Posterior vena cava (tissue), 2 donors: ENCODE measurements at places on chromosomes 13 and 19. TPM values are rescaled to one million over a fixed set of nuclear protein-coding genes. Genes with fewer than 3 reads are reported as not detected.

Gene WDR62
- total RNA-seq = 0.37 TPM

GRCh38 chr13:105037110-105037509 is 1498.4 kb downstream of the EFNB2 start:
- no peak for DNase-seq

DNA sequence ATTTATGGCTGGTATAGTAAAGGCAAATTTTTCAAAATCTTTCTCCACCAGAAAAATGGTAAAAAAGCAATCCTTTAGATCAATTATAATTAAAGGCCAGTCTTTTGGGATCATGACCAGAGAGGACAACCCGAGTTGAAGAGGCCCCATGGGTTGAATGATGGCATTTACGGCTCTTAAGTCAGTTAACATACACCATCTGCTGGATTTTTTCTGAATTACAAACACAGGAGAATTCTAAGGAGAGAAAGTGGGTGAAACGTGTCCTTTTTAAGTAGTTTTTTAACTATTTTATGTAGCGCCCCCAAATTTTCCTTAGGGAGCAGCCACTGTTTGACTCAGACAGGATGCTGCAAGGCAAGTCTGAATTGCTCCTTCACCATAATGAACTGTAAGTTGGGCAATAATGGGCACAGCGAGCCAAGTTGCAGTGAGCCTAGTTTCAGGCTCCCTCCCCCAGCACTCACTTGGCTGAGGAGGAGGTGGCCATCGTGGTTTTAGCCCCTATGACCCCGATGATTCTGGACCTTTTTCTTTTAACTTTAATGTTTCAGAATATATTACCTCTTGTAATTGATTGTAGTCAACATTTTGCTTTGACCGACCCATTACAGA is 13.6 kb upstream of the ZNF611 start:
- DNase-seq = no peak

GRCh38 chr13:67224148-67224846 is 5.8 kb downstream of the PCDH9 start:
- DNase-seq = peak; percentile 88

- no peak for DNase-seq
These were observed 4.4 kb downstream of the BCAT2 start for GRCh38 chr19:48806518-48806817.

- DNase-seq = no peak
These were observed 12.2 kb downstream of the BRD4 start for GRCh38 chr19:15320116-15320515.

- no peak for DNase-seq
These were observed 3.2 kb upstream of the LGALS13 start for GRCh38 chr19:39599116-39599515.

DNA sequence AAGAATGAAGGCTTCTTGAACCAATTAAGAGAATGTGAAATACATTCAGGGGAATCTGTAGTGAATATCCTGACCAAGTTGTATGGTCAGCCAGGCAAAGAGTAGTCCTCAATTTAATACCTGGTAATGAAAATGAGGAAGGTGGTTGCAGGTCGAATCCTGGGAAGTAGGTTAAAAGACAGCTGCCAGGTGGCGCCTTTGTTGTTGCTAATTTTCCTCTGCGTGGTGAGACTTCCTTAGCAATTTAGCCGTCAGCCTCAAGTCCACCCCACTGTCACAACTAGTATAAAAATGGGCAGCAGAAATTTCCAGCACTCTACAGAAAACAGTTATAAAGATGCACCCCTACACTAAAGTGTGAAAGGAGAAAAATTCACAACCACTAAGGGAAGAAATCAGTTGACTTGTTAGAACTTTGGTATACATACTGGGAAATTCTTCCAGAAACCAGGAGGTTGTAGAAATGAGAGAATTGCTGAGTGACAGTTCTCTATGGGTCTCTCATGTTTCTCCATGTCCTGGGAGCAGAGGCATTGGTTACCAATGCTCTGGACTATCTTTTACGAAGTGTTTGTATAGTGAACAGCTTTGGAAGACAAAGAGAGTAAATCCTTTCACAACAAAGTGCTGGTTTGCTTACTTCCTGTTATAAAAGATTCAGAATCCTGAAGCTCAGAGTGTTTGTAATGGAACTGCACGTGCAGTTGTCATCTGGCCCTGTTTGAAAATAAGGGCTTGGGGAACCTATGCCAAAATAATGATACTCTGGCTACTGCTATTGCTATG is 235.9 kb downstream of the NHLRC3 start:
- DNase-seq = no peak

DNA sequence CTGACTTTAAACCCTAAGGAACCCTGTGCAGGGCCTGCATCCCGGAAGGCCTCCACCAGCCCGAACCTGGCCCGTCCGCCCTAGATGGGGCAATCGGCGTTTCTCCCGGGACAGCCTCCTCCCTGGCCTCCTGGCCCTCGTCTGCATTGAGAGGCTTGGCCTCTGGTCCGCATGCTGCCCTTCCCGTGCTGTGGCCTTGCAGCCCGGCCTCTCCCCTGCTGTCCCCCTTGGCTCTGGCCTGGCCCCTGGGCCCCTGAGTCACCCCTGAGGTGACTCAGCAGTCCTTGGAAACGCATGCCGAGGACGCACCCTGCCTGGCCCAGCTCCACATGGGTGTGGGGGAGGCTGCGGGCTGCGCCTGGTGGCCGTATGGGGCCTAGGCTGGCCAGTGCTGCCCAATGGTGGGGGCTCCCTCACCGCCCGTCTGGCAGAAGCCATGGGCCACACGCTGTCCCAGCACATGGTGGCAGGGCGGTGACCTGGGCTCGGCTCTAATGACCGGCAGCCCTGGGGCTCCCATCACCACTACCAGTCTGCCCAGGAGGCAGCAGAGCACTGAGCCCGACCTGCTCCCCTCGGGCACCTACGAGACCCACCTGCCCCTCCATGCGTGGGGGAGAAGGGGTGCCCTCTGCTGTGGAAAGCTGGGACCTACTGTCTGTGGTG is 25.7 kb downstream of the SH3GL1 start:
- DNase-seq = peak; percentile 96

DNA sequence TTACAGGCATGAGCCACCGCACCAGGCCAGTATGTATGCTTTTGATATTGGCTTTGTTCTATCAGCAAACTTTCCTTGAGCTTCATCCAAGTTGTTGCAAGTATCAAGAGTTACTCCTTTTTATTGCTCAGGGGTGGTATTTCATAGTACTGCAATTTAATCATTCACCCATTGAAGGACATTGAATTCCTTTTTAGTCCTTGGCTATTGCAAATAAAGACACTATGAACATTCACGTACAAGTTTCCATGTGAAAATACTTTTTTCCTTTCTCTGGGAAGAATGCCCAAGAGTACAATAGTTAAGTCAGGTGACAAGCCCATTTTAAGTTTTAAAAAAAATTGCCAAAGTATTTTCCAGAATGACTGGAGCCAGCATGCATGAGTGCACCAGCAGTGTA is 20.4 kb downstream of the CEACAM3 start:
- no peak for DNase-seq

DNA sequence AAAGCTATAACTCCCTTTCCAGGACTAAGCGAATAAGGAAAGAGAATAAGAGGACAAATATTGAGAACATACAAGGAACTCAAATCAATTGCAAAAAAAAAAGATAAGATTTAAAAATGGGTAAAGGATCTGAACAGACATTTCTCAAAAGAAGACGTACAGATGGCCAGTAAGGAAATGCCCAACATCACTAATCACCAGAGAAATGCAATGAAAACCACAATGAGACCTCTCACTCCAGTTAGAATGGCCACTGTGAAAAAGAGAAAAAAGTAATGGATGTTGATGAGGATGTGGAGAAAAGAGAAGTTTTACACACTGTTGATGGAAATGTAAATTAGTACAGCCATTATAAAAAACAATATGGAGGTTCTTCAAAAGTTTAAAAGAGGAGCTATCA is 63.8 kb downstream of the VWA8 start:
- DNase-seq = no peak

GRCh38 chr13:39783051-39783450 is 127.6 kb downstream of the COG6 start:
- DNase-seq = no peak

Gene IZUMO2
- total RNA-seq = not detected

Gene TNFAIP8L1
- 5.7 TPM for total RNA-seq

GRCh38 chr19:2016041-2016807 is 710 bp upstream of the BTBD2 start:
- DNase-seq = peak; percentile 87

DNA sequence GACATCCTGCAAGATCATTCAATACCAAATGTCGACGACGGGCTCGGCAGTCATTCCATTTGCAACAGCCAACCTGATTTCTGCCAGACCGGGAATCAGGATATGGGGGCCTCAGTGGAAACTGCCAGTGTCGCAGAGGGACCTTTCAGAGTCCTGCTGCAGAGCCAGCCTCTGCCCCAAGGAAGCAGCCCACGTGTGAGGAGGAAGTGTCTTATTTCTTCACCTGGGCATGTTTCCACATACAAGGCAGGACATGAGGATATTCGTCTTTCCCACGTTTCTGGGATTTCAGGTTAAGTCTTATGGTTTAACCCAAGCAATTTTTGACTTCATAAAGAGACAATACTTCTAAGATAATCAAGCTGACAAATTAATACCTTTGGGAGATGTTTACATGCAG is 69.9 kb downstream of the ABCC4 start:
- no peak for DNase-seq

- no peak for DNase-seq
These were observed 14.5 kb upstream of the MPHOSPH8 start for GRCh38 chr13:19618977-19619376.

DNA sequence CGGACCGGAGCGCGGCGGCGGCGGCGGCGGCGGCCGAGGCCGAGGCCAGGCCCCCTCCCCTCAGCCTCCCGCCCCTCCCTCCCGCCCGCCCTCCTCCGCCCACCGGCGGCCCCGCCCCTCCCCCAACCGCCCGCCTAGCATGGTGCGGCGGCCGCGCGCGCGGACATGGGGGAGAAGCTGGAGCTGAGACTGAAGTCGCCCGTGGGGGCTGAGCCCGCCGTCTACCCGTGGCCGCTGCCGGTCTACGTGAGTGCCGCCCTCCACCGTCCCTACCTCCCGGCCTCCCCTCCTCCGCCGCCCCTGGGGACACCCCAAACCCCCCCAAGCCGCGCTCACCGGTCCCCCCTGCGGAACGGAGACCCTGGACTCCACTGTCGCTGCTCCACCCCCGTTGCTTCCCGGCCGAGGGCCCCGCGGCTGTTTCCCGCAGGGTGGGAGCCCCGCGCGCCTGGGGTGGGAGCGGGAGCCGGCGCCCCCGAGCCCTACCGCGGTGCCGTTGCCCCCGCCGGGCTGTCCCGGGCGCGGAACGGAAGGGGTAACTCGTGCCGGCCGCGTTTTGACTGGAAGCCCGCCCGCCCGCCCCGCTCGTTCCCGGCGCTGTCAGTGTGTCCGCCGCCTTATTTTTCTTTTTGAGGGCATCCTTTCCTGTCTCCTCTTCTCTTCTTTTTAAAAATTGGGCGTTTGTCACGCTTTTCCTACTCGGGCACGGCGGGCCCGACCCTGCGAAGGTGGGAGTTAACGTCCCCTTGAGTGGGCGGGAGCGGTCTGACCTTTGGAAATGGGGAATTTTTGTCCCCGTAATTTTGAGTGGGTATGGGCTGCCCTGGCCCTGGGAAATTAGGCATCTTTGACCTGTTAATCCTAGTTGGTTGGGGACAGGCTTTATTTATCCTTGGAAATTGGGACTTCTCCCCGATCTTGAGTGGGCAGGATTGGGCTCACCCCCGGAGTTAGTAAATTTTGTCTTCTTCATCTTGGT is 576 bp downstream of the DOT1L start:
- DNase-seq = peak; percentile 91

GRCh38 chr13:107738004-107738403 is 477.3 kb downstream of the LIG4 start:
- no peak for DNase-seq

Gene ZNF324B
- 5.4 TPM for total RNA-seq

DNA sequence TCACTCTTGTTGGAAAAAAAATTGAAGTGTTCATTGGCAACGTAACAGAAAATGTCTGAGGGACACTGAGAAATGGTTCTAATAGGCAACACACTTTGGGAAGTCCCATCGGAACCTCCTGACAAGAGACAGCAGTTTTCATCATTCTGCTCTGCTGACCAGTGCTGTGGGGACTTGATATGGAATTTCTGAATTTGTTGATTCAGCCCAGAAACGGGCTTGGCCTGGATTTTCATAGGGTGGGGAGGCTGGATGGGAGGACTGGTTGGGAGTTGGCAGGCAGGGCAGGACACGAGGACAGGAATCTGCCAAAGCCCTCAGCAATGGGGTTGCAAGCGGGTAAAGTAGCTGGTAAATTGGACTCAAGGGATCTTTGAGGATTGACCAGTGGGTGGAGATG is 96.5 kb downstream of the DCT start:
- no peak for DNase-seq

- peak; percentile 97 for DNase-seq
These were observed at the start of gene SH3GL1 for GRCh38 chr19:4400135-4400936. Gene SH3GL1 (minus strand): TSS chr19:4400547. CDS start chr19:4400368, 179 bp downstream.

Gene VN1R2
- total RNA-seq = not detected

DNA sequence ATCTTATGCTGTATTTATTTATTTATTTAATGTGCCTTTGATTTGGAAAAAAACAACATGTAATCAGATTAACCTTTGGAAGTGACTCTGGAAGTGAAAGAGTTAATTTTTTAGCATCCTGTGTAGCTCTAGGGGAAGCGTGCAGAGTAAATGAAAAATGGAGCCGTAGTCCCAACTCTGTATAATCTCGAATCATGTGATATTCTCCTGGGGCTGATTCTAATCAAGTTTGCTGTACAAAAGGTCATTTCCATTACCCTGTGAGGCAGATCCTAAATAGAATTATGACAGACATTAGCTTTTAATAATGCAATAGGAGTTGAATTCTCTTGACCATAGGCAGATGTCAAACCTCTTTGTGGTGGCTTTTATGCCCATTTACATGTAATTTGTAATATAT is 238.6 kb upstream of the CSNK1A1L start:
- DNase-seq = no peak

Gene PGLYRP1
- total RNA-seq = not detected

DNA sequence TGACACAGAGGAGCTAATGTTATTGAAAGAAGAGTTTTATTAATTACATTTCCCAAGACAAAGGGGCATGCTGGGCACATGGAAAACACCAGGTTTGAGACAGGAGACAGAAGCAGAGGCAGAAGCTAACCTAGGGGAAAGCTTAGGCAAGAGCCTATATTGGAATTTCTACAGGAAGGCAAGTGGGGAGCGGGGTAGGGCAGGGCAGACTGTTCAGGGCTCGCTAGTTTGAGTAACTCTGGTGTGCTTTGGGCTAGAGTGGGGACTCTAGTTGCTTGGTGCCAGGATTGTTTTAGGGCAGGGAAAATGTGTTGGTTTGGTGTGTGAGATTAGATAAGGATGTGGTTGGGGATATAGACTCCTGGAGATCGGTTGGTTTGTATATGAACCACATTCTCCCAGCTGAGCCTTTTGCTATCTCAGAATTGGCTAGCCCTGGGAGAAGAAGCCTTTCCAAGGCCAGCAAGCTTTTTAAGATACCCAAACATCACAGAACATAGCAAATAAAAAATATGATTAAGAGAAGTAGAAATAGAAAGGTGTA is 8.4 kb upstream of the UFM1 start:
- DNase-seq = no peak

DNA sequence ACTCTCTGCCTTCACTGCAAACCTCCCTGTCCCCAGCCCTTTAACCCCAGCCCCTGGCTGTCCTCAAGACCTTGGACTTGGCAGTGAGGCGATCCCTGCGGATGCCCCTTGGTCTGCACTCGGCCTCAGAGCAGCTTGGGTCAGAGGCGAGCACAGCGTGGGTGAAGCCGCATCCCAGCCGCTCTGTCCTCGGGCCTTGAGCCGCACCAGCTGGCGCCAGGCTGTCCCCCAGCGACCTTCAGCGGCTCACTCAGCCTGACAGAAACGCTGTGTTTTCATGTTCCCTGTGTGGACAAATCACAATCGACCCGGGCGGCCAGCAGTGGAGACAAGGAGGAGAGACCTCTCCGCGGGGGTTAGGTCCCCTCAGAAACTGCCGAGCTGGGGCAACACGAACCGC is 52.0 kb downstream of the GNG7 start:
- DNase-seq = no peak

Gene CFAP97D2
- total RNA-seq = not detected

Gene ZNF570
- 6.2 TPM for total RNA-seq
